ENCODE measurements at places on chromosomes 5 and 9.

GRCh38 chr5:93299681-93300308 is 281.2 kb downstream of the NR2F1-AS1 start:
- DNase-seq, result no peak

DNA sequence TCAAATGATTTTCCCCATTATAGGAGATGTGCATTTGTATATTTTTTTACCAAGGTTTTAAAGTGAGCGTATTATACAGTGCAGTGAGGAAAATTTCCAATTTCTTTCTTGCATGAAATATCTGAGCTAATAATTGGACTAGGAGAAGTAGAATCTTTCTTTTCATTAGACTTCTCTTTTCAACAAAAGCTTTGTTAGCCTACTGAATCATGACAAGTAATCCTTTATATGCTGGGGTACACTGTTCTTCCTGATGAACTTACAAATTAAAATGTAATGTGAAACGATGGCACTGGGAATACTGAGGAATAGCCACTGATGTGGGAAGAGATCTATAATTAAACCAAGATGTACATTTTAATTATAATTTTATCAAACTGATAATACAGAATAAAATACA is 829.6 kb downstream of the PTPRD start:
- no peak for DNase-seq

- DNase-seq, result no peak
Measured at GRCh38 chr5:77390221-77390620, 101.9 kb downstream of the WDR41 start.

GRCh38 chr5:178372142-178372571 is 139.6 kb upstream of the PHYKPL start:
- no peak for DNase-seq

- no peak for DNase-seq
Measured at GRCh38 chr9:110105107-110105506, 102.9 kb downstream of the C9orf152 start.

Data from stimulated activated CD4-positive, alpha-beta T cell treated with anti-CD3 and anti-CD28 coated beads, Interleukin-4, amount 100 ng/mL, for 1 hour (primary cell).